Upper lobe of right lung (tissue), 1 donor: ENCODE measurements at places on chromosomes 5 and 9.

DNA sequence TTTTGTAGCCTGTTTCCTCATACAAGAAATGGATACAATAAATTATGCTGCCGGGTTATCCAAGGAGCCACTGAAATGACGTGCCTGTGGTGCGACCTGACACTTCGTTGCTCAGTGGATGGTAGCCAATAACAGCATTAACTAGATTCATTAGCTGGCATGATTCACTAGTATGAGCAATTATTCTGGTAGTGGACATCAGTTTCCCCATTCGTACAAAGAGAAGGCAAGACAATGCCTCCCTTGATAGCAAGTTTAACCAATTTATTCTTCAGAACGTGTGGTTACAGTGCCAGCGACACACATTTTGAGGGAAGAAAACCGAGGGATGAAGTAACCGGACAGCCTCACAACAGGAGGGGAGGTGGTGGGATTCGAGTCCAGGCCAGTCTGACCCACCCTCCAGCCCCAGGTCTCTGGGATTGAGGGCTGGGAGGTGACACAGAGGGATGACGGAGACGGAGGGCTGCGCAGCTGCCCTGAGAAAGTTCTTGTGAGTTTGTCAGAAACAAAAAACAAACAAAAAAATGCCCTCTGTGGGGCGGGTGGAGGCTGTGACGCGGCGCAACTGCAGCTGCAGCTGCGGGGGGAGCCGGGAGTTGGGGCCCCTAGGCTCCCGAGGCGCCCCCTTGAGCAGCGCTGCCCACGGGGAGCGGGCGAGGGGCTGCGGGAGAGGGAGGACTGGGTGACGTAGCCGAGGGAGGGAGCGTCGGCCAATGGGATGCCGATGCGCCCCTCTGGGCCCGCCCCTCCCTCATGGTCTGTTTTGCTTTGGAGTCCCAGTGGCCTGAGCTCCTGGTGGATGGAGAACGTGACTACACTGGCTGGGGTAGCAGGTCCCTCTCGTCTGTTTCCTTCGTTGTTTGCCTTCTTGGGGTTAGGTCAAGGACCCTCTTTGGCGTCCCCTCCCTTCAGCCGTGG lies 10.9 kb downstream of the LHX2 start:
- no peaks in the 10 kb centered on the region for H3K36me3 ChIP-seq
- H3K27me3 ChIP-seq, result peaks cover 93% of the 10 kb centered on the region
- no peak overlapping the region for H3K27ac ChIP-seq
- H3K4me1 ChIP-seq, result peaks cover 7% of the 10 kb centered on the region

- peak overlapping the region; percentile 51 for H3K4me3 ChIP-seq
- no peaks in the 10 kb centered on the region for H3K36me3 ChIP-seq
- peak overlapping the region; percentile 76 for H3K27ac ChIP-seq
- peaks cover 23% of the 10 kb centered on the region for H3K4me1 ChIP-seq
These were observed 3.4 kb upstream of the CCIN start for GRCh38 chr9:36165826-36166167.

DNA sequence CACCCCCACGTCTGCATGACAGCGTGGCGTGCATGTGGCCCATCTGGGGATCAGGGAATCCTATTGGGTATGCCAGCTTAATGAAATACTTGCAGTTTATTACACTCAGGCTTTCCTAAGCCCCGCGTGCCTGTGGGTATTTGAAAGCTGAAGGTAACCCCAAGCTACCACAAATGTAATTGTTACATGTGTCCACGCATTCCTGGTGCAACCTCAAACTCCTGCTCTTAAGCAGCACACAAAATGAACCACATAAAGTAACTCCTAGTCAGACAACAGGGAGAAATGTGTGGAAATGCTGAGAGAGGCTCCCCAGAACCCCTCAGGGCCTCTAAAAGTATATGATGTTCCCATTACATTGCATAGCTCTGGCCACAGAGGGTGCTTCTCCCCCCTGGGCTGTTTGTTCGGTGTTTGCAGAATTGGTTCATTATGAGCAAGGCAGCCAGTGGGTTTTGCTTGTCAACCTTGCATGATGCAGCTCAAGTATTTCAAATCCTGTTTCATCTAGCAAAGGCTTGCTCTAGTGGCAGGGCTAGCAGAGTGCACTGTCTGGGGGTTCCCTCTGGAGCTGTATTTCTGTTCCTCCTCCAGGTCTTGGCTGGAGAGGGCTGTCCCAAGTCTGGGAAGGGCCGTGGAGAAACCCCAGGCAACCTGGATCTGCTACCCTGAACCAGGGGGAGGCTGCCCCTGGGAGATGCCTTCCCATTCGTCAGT lies 1.8 kb upstream of the DCANP1 start:
- H3K4me3 ChIP-seq, result no peak overlapping the region
- H3K36me3 ChIP-seq, result no peaks in the 10 kb centered on the region
- peaks cover 8% of the 10 kb centered on the region for H3K4me1 ChIP-seq
- DNase-seq, result no peak

- H3K27ac ChIP-seq, result no peak overlapping the region
- H3K36me3 ChIP-seq, result no peaks in the 10 kb centered on the region
- no peaks in the 10 kb centered on the region for H3K27me3 ChIP-seq
- no peak overlapping the region for H3K4me3 ChIP-seq
These were observed 429.1 kb upstream of the IRX4 start for GRCh38 chr5:2311851-2312250.

- H3K27me3 ChIP-seq, result no peaks in the 10 kb centered on the region
- peaks cover 19% of the 10 kb centered on the region for H3K4me1 ChIP-seq
- DNase-seq, result no peak
- peak overlapping the region; percentile 31 for H3K27ac ChIP-seq
- no peak overlapping the region for H3K4me3 ChIP-seq
These were observed 10.7 kb downstream of the PCDH12 start for GRCh38 chr5:141947316-141947715.

GRCh38 chr9:18566121-18566520 lies 92.2 kb downstream of the ADAMTSL1 start:
- H3K4me3 ChIP-seq, result no peak overlapping the region
- DNase-seq, result no peak
- no peak overlapping the region for H3K27ac ChIP-seq
- no peaks in the 10 kb centered on the region for H3K27me3 ChIP-seq
- H3K4me1 ChIP-seq, result no peaks in the 10 kb centered on the region

DNA sequence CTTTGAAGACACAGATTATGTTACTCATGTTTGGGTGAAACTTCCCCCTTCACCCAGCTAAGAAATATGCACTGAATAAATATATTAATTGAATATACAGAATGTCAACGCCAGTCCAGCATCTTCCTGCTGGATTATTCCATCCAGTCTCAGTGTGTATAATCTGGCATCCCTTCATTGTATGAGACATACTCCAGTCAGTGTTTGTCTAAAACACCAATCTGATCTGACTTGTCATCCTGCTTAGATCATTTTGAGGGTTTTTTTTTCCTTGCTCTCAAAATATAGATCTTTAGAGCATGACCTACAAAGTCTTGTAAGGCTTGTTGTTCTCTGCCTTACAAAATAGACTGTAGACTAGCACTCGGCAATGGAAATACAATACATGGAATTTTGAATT lies 195.1 kb downstream of the SMARCA2 start:
- no peaks in the 10 kb centered on the region for H3K36me3 ChIP-seq
- H3K4me3 ChIP-seq, result no peak overlapping the region
- no peaks in the 10 kb centered on the region for H3K27me3 ChIP-seq
- H3K27ac ChIP-seq, result no peak overlapping the region
